Endothelial cell (in vitro differentiated cells): ENCODE measurements at places on chromosomes 5 and 9. TPM values are rescaled to one million over a fixed set of nuclear protein-coding genes. Genes with fewer than 3 reads are reported as not detected.

The HK3 gene
- total RNA-seq, result 0.51 TPM

The SPATA31E1 gene
- total RNA-seq, result 0.05 TPM

The LRRC70 gene
- 35.0 TPM for total RNA-seq

The DMAC1 gene
- total RNA-seq, result 48.4 TPM

The SLC6A18 gene
- total RNA-seq, result not detected

The SOHLH1 gene
- total RNA-seq, result 0.18 TPM

The NOL8 gene
- 28.2 TPM for total RNA-seq

The CTNND2 gene
- 3.6 TPM for total RNA-seq

The PCDHA2 gene
- total RNA-seq, result 4.2 TPM

The FXN gene
- 14.4 TPM for total RNA-seq

DNA sequence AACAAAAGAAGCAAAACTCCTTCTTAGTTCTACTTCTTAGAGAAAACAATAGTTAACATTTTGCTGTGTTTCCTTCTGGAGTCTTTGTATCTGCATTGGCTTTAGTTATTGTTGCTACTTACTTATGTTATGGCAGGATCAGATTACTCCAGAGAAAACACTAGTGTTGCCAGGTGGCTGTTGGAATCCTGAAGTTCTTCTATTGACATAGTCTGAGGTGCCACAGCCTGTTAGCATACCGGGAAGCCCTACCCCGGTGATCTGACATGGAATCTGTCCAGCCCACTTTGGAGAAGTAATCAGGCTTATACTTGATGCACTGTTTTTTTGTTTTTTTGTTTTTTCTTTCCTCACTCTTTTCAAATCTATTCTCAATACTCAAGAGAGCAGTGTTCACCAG lies 68.5 kb upstream of the CEP78 start:
- no peaks in the 10 kb centered on the region for H3K27me3 ChIP-seq
- DNase-seq, result no peak
- no peak overlapping the region for H3K27ac ChIP-seq
- H3K4me1 ChIP-seq, result no peaks in the 10 kb centered on the region
- peaks cover 4% of the 10 kb centered on the region for H3K36me3 ChIP-seq

GRCh38 chr9:134066526-134066912 lies 1.3 kb downstream of the BRD3 start:
- H3K4me1 ChIP-seq, result peaks cover 15% of the 10 kb centered on the region
- H3K36me3 ChIP-seq, result no peaks in the 10 kb centered on the region
- H3K27me3 ChIP-seq, result peaks cover 7% of the 10 kb centered on the region
- H3K27ac ChIP-seq, result peak overlapping the region; percentile 81
- no peak for DNase-seq

GRCh38 chr5:80255431-80255810 lies 427 bp downstream of the SERINC5 start:
- H3K4me3 ChIP-seq, result peak overlapping the region; percentile 96
- peaks cover 12% of the 10 kb centered on the region for H3K27me3 ChIP-seq
- peaks cover 22% of the 10 kb centered on the region for H3K36me3 ChIP-seq
- peak overlapping the region; percentile 90 for H3K27ac ChIP-seq
- peaks cover 52% of the 10 kb centered on the region for H3K4me1 ChIP-seq

DNA sequence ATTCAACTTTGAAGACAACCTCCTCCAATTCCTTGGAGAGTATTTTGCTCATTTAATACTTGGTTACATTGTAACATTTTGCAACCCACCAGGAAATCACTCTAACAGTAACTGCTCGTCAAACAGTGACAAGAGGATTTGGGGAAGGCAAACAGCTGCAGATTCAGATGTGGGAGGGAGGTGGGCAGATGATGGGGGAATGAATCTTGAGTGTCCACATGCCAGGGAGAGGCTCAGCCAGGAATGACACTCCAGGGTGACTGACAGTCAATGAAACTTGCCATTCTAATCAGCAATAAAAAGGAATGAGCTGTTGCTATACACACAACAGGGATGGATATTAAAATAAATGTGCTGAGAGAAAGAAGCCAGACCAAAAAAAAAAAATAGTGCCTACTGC lies 97.7 kb upstream of the ANKRD55 start:
- H3K36me3 ChIP-seq, result peaks cover 4% of the 10 kb centered on the region
- H3K4me3 ChIP-seq, result no peak overlapping the region
- DNase-seq, result no peak
- peaks cover 25% of the 10 kb centered on the region for H3K4me1 ChIP-seq
- H3K27ac ChIP-seq, result no peak overlapping the region
- H3K27me3 ChIP-seq, result peaks cover 5% of the 10 kb centered on the region

DNA sequence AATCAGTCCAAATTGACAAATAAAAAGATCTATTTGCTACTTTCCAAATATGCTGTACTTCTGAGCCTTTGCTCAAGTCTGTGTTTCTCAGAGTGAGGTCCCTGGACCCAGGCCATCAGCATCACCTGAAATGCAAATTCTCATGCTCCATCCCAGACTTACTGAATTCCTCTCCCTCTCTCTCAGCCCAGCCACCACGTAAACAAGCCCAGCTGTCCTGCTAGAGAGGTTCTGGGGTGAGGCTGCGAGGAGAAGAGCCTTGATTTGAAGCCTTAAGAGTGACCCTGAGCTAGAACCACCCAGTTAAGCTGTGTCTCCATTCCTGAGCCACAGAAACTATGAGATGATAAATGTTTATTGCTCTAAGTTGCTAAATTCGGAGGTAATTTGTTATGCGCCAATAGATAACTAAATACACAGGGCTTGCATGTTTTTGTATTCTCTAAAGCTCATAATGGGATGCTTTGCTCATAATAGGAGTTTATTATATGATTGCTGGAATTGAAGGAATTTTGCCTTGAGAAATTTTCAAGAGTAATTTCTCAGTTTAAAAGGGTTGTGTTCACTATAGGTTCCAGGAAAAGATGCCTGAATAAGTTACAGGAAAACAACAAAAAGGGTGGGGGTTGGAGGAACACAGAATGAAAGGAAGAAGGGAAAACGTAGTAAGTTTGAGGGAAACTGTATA lies 98.9 kb upstream of the SPATA31D4 start:
- H3K36me3 ChIP-seq, result no peaks in the 10 kb centered on the region
- no peak for DNase-seq
- H3K4me1 ChIP-seq, result peaks cover 10% of the 10 kb centered on the region
- H3K27me3 ChIP-seq, result peaks cover 2% of the 10 kb centered on the region
- H3K4me3 ChIP-seq, result no peak overlapping the region

DNA sequence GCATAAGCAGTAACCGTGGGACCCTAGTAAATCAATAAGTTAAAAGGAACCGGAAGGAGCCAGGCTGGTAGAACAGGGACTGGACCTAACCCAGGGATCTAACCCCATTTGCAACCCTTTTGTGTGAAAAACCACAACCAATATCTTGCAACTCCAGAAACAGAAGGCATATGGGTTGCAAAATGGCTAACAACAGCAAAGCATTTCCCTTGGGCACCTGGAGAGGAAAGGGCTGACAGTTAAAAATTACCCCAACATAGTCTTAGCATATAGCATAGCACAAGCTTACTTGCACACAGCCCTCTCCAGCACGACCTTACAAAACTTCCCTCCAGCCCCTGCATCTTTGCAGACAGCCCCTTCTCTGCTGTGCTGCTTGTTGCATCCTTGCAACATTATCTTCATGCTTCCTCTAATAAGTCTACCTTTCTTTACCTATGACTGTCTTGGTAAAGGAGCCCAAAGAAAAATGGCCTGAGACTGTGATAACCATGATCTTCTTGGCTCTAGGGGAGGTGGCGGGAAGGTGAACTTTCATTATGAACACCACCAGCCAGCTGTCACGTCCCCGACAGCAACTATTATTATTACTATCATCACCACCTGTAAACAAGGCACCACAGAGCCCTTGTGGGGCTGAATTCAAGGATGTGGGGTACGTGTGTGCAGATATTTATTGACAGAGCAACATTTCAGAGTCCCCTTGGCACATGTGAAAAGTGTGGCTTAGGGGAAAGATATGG lies 49.8 kb downstream of the PRRC1 start:
- H3K36me3 ChIP-seq, result no peaks in the 10 kb centered on the region
- no peak overlapping the region for H3K4me3 ChIP-seq
